ENCODE measurements at places on chromosomes 3 and 15.

GRCh38 chr3:176046703-176047102 lies 1150.6 kb downstream of the TBL1XR1 start:
- DNase-seq = no peak

- DNase-seq = no peak
Observed at GRCh38 chr3:190595179-190595795, 81.4 kb downstream of the IL1RAP start.

- DNase-seq = no peak
Observed at GRCh38 chr3:18215639-18216038, 209.5 kb downstream of the SATB1 start.

- DNase-seq = no peak
Observed at GRCh38 chr3:113753376-113753985, 6.6 kb downstream of the ATP6V1A start.

DNA sequence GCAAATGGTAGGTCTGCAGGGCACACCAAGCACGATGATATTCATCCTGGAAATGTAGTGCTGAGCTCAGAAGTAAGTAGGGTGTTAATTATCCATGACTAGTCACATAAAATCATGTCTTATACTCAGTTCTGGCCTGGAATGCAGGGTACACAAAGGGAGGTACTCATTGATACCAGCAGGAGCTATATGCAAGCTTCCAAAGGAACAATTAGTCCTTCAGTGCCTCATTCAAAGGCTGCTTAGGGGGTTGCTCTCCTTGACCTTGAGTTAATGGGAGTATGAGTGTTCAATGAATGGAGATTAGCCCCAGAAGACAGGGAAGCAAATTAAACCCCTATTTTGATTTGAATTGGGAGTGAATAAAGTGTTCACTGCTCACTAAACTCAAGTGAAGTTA lies 38.3 kb downstream of the CNTN6 start:
- DNase-seq = no peak

DNA sequence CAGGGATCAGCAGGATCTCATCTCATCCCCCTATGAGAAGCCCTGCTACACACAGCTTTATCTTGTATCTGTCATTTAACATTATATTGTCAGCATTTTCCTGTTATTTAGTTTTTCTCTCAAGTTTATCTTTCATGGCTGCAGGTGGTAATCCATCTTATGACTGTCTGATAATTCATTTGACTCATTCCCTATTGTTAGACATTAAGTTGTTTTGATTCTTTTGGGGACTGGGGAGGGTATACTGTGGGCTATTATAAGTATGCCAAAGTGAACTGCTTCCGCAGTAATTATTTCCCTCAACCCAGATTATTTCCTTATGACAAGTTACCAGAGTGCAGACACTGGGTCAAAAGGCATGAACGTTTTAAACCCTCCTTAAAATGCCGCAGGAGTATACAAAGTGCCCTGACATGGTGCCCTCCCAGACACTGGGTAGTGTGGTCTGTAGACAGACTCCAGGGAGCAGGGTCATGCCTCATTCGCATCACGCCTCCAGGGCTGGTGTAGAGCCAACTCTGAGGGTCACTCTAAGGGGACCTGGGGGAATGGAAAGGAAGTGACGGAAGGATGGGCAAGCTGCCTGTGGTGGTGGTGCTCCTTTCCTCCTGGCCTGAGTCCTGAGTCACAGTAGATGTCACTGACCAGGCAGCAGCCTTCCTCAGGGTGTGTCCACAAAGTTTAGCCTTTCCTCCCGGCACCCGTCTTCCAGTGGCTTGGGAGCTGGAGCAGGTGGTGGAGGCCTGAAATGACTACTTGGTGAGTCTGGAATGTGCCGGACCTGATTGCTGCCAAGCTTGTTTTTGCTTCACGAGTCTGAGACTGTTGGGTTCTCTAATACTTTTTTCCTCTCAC lies 11.6 kb downstream of the GPR160 start:
- DNase-seq = no peak

Data from NCI-H1092 treated with DMSO at 0.1 percent for 48 hours (cell line).